ENCODE measurements at places on chromosomes 2 and 18.

DNA sequence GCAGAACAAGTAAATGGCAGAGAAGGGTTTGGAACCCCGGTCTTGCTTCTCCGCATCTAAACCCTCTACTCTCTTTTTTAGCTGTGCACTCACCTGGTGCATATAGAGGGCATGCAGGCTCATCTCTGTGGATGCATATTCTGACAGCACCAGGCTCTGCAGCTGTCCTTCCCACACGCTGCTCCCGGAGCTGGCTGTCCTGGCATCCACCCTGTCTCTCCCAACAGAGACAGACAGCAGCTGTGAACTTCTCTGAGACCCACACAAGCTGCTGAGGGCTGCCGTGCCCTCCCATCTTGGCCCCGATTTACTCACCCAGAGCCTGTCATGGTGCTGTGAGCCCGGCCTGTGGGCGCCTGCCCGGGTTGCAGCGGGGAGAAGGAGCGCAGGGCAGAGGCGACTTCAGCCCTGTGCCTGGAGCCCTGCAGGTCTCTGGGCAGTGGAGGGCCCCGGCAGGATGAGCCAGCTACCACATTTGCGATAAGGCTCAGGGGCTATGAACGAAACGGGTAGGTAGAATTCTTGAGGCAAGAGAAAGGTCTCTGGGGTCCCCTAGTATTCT is 3.3 kb upstream of the ABCB6 start:
- no peak for DNase-seq

DNA sequence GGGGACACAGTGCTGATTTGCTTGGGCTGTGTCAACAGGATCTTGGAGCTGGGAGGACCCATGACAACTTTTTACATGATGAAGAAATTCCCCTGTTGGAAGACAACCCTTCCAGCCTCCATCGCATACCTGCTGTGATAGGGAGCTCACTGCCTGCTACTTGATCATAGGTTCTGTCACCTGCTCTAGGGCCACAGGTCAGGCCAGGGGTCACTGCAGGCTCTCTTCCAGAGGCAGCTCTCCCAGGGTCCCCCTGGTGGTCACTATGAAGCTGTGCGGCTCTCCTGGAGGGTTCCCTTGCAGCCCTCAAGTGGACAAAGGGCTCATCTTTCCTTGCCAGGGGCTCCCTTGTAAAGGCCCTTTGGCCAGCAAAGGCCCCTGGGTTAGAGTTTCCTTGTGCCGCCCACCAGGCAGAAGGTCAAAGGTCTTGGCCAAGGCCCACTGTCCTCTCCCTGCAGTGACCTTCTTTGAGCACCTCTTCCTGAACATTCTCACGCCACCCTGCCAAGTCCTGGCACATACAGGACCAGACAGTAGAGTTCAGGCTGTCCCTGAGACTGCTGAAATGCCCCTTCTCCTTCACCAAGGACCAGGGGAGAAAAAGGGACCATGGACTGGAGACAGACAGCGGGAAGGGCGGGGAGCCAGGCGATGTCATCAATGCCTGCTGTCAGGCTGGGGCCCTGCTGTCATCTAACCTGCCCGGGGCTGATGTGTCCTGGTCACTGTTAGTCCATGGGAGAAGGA is 345.1 kb downstream of the DYSF start:
- no peak for DNase-seq

DNA sequence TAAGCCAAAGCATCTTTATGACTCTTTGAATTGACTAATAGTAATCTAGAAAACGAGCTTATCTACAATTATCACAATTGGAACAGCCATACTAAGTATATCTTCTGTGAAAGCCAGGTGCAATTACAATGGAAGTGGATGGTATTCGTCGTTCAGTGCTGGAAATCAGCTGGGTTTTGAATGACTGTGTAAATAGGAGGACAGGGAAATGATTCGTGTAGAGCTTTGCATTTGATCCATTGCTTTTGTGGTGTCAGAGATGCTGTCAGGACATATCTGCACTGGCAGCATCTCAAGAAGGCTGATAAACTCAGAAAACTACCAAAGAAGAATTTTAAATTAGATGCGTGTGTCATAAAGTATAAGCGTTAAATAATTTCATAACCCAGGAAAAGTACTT is 187.1 kb downstream of the ZNF407 start:
- DNase-seq, result peak; percentile 56

GRCh38 chr18:48442761-48443160 is 33.6 kb upstream of the ZBTB7C start:
- no peak for DNase-seq

- no peak for DNase-seq
Measured at GRCh38 chr2:88250404-88250803, 80.3 kb downstream of the THNSL2 start.

- DNase-seq, result no peak
Measured at GRCh38 chr18:64714086-64714485, 565.2 kb upstream of the LINC00305 start.

- no peak for DNase-seq
Measured at GRCh38 chr2:240917684-240918257, 11.6 kb downstream of the CROCC2 start.

DNA sequence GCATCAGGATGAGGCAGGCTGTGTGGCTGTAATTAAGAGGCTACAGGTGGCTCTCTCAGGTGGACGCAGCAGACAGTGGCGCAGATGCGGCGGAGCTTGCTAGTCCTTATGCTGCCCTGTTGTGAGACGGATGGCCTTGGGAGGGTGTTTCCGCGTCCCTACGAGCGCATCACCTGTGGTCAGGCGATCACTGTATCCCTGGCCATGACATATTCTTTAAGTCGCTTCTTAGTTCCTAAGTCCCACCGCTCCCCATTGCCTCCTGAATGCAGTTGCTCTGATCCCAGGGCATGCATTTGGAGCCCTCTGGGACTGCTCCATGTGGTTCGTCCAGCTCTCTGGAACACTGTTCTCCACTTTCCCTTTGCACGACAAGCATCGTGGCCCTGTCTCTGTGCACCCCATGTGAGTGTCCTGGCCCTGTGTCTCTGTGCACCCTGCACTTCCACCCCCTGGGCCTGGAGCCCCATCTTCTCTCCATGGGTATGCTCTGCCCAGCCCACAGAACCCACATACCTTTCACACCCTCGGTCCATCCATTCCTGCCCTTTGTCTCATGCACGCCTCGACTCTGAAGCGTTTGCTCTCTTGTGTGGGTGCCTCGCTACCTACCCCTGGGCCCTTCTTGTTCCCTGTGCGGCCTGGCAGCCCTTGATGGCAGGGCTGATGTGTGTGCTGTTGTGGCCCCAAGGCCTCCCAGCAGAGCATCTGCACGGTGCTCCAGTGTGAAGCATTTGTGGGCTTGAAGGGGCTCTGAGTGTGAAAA is 74.4 kb downstream of the SH3RF3 start:
- DNase-seq, result no peak

DNA sequence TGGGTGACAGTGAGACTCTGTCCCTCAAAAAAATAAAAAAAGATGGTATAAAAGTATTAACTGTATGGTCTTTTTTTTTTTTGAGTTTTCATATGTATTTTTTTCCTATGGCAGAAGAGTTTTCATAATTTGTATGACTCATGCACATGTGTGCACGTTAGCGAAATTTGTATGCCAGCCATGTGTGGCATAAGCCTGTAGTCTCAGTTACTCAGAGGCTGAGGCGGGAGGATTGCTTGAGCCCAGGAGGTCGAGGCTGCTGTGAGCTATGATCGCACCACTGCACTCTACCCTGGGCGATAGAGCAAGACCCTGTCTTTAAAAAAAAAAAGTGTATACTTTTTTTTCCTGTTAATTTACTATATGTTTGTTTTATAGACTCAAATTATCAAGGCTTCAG is 160.8 kb downstream of the TGIF1 start:
- DNase-seq, result no peak

DNA sequence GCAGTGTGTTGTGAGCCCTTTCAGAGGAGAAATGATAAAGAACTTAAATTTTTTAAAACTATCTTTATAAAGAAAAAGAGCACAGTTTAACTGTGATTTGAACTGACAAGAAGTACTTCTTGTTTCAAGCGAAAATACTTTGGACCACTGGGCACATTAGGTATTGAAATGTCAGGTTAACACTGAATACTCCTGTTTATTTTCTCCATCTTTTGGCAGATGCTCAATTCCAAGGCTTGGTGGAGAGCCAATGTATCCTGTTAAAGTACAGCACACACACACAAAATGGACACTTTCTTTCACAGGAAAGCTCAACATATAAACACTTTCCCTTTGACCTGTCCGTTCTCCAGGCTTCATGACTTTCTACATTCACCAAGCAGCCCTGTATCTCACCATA is 32.6 kb upstream of the SP3 start:
- DNase-seq, result no peak

- no peak for DNase-seq
Measured at GRCh38 chr2:119487434-119488244, 36.6 kb downstream of the SCTR start.

DNA sequence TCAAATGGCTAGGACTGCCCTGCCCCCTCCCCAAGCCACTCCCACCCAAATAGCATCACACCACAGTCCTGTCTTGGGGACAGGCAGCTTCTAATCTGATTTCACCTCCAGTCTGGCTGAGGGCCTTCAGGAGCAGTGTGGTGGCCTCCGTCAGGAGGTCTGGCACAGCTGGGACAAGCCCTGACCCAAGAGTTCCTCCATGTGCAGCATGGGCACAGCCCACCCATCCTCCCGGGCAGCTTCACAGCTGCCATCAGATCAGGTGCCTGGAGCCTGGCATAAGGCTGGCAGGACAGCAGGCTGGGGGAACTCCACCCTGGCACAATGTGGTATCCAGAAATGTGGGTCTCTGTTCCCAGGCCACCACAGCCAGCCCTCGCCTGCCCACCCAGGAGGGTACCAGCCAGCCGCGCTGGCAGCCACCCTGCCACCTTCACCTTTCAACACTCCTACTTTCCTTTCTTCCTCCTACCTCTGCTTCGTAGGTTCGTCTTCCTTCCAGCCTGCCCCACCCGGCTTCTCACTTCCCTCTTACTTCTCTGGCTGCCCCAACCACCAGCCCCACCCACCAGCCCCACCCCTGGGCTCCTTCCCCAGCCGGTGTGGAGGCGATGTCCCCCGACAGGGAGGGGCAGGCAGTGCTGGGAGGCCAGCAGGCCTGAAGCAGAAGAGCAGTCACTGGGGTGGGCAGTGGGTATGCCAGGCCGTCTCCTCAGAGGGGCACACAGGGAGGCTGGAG is at the start of gene CAPG:
Gene CAPG (minus strand): TSS at position 522 of the 739 bp plus-strand sequence. CDS start 8,221 bp downstream, outside the sequence.
- no peak for DNase-seq

GRCh38 chr2:126723281-126723815 is 67.4 kb downstream of the GYPC start:
- no peak for DNase-seq

DNA sequence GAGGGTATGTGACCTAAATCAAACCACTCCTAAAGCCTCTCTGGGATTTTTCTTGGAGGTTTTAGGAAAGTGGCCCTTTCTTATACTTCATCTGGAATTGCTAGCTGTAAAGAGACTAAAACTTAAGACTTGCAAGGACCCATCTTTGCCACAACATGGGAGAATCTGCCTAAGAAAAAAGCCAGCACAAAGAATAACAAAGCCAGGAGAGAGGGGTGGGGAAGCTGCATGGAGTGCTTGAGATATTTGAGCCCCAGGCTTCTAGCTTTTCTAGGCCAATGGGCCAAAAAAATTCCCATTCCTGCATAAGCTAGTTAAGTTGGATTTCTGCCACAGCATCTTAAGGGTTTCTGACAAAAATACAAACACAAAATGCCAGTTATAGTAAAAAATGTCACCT is 38.5 kb upstream of the LYPD6 start:
- no peak for DNase-seq

DNA sequence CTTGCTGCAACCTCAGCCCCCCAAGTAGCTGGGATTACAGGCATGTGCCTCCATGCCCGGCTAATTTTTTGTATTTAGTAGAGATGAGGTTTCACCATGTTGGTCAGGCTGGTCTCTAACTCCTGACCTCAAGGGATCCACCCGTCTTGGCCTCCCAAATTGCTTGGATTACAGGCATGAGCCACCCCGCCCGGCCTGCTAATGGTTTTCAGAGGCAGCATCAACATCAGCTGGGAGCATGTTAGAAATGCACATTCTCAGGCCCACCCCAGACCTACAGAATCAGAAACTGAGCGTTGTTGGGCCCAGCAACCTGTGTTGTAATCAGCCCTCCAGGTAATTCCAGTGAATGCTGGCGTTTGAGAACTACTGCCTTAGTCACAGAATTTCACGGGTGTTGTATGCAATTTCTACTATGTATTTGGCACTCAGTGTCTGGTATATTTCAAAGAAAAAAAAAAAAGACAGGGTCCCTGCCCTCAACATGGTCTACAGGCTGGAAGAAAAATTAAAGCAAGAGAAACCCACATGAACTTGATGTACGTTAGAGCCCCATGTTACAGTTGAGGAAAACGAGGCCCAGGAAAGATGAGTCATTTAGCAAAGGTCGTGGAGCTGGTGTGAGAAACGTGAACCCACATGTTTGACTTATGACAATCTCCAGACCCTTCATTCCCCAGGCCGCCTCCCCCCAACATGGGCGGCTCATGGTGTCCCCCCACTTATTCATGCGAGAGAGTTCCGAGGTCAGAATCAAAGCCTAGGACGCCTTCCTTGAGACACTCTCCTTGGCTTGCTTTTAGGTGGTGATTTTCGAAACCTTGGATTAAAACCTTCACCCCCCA is 35.3 kb downstream of the SH3BP4 start:
- no peak for DNase-seq

- no peak for DNase-seq
Measured at GRCh38 chr2:9231291-9232165, 24.9 kb downstream of the ASAP2 start.

- DNase-seq, result no peak
Measured at GRCh38 chr2:133607679-133608078, 39.4 kb upstream of the NCKAP5 start.

DNA sequence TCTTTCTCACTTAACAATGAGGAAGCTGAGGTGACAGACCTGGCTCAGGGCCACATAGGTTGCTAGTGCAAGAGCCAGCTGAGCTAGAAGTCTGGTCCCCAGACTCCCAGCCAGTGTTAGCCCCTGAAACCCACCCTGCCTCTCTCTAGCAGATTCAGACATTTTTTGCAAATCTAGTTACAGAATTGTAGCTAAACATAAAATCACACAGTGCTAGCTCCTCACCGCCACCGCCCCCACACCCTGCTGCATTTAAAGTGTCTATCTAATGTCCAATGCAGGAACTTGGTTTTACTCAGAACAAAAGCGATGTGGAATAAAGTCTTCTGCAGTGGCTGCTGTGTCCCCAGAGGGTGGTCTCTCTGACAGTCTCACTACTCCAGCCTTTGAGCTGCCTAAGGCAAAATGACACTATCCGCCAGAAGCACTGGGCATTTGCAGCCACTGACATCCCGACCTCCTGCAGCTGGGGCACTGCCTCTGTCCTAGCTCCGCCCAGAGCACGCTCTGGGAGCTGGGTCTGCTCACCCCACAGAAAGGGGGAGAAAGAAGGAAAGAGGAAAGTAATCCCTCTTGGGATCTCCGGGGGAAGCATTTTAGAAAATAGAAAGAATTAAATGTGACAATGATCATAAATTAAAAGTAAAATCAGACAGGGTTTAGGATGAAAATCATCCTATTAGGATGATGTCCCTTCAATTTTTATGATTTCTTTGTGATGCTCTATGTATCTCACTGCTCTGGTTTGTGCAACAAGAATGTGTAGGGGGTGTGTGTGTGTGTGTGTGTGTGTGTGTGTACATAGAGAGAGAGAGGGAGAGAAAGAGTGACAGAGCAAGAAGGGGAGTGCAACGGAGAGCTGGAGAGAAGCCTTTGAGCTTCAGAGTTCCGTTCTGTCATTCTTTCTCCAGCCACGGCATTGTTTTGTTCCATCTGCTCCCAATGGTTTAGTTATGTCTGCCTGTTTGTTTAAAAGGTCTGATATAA is 50.5 kb upstream of the ST8SIA3 start:
- DNase-seq, result no peak

- DNase-seq, result peak; percentile 47
Measured at GRCh38 chr2:222708274-222708710, 36.8 kb downstream of the MOGAT1 start.

Measured in NCI-H2107 (cell line).